ENCODE measurements at places on chromosomes 11 and 22.
A peak's percentile ranks its signal among the peaks of the same experiment; 100 is the strongest.

DNA sequence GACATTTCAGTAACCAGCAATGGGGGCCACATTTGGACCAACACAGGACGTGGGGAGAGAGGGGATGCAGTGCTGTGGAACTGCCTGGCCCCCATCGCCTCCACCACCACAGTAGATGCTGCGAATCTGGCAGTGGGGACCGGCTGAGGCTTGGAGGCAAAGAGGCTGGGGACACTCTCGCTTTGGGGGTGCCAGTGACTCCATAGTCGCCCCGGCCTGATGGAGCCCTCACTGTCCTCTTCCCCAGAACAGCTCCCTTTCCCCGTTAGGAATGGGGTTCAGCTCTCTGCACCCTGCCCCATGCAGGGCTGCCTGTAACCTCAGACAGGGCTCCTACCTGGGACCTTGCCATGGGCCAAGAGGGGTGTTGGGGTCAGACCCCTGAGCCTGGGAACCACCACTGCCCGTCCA, 1.8 kb upstream of the MUC2 start:
- no peak for DNase-seq

GRCh38 chr11:36657610-36658267, 59.7 kb upstream of the RAG2 start:
- no peak for DNase-seq

GRCh38 chr11:68916439-68916838, 12.7 kb downstream of the IGHMBP2 start:
- DNase-seq, result no peak

DNA sequence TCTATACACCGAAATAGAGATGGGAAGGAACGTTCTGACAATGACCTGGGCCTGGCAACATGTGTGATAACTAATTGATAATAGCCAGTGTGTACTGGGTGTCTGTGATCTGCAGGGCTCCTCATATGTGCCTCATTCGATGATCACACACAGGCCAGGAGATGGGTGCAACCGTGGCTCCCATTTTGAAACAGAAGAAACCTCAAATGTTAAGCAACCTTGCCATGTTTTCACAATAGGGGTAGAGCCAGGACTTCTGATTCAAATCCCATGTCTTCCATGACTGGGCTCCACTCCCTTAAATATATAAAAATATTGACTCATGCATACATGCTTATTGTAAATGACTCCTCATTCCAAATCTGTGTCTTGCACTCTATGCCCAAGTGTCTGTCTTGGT, 11.1 kb downstream of the APOL3 start:
- DNase-seq, result peak; percentile 34

- peak; percentile 82 for DNase-seq
Measured at GRCh38 chr22:21014726-21015465, at the start of gene P2RX6. Gene P2RX6, plus strand, starts transcription at chr22:21015165. Its CDS starts 10 bp downstream, at chr22:21015175.

DNA sequence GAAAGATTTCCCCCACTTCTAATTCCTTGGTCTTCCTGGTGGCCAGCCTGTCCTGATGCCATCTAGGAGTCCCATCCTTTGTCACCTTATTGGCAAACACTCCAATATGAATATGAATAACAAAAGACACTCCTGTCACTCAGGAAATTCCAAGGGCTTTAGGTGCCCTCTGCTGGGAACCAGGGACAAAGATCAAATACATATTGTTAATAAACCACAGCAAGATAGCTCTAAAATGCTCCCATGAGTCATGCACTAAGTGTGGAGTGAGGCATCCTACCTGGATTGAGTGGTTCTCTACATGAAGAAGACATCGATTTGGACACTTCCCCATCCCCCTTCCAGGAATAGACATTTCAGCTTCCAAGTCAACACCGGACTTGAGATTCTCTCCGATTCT, 823.6 kb downstream of the TBC1D22A start:
- DNase-seq, result no peak
